ENCODE measurements at places on chromosomes 3 and 15. TPM values are rescaled to one million over a fixed set of nuclear protein-coding genes. Genes with fewer than 3 reads are reported as not detected.

The PIK3CA gene
- total RNA-seq, result 24.7 TPM

The SSUH2 gene
- total RNA-seq, result not detected

The DPH3 gene
- total RNA-seq, result 28.2 TPM

The CTXN2 gene
- total RNA-seq, result not detected

The GABRB3 gene
- 1.5 TPM for total RNA-seq

The NXPE3 gene
- total RNA-seq, result 26.9 TPM

The CHP1 gene
- total RNA-seq, result 84.7 TPM

The TGM4 gene
- total RNA-seq, result not detected

The FANCD2OS gene
- total RNA-seq, result not detected

The CHRNA3 gene
- not detected for total RNA-seq

The FAIM gene
- total RNA-seq, result 9.4 TPM

The TRH gene
- not detected for total RNA-seq

The CHRNA5 gene
- total RNA-seq, result under 0.01 TPM

The RGMA gene
- total RNA-seq, result 1.3 TPM

The SH3GL3 gene
- under 0.01 TPM for total RNA-seq

The MUC4 gene
- total RNA-seq, result not detected

The HCLS1 gene
- 0.51 TPM for total RNA-seq

The LRRC49 gene
- 31.5 TPM for total RNA-seq

The MAN2C1 gene
- total RNA-seq, result 124 TPM

The WDR72 gene
- not detected for total RNA-seq

The CDV3 gene
- total RNA-seq, result 221 TPM

The CNTN4 gene
- 0.51 TPM for total RNA-seq

The GOLGA6L7 gene
- total RNA-seq, result not detected

The GOLGA8S gene
- total RNA-seq, result under 0.01 TPM

The MBNL1 gene
- 213 TPM for total RNA-seq

The CKMT1A gene
- not detected for total RNA-seq

The CPN2 gene
- total RNA-seq, result not detected

The CYP8B1 gene
- total RNA-seq, result not detected

The BFSP2 gene
- not detected for total RNA-seq

The CELF6 gene
- total RNA-seq, result 0.17 TPM

The PKM gene
- 926 TPM for total RNA-seq

The DAZL gene
- not detected for total RNA-seq

The SETD5 gene
- total RNA-seq, result 53.7 TPM

The WDR82 gene
- 63.9 TPM for total RNA-seq

The SLC12A1 gene
- not detected for total RNA-seq

The PTX3 gene
- total RNA-seq, result 464 TPM

The IL17RC gene
- total RNA-seq, result 21.3 TPM

The GRK7 gene
- not detected for total RNA-seq

The EPHA3 gene
- total RNA-seq, result 0.99 TPM

The COL6A6 gene
- total RNA-seq, result 0.83 TPM

The GATM gene
- 0.17 TPM for total RNA-seq

The KLHL40 gene
- total RNA-seq, result not detected

The NRROS gene
- total RNA-seq, result under 0.01 TPM

The ACAA1 gene
- total RNA-seq, result 26.5 TPM

The HIGD2B gene
- total RNA-seq, result 0.26 TPM

The CATSPER2 gene
- 2.3 TPM for total RNA-seq

The CYP11A1 gene
- total RNA-seq, result 0.33 TPM

The SNRPA1 gene
- total RNA-seq, result 7.7 TPM

The PLSCR4 gene
- total RNA-seq, result 36.7 TPM

The HRG gene
- total RNA-seq, result not detected

The CPEB1 gene
- 62.3 TPM for total RNA-seq
